Lung microvascular endothelial cell (primary cell): ENCODE measurements at places on chromosomes 3 and 15.

DNA sequence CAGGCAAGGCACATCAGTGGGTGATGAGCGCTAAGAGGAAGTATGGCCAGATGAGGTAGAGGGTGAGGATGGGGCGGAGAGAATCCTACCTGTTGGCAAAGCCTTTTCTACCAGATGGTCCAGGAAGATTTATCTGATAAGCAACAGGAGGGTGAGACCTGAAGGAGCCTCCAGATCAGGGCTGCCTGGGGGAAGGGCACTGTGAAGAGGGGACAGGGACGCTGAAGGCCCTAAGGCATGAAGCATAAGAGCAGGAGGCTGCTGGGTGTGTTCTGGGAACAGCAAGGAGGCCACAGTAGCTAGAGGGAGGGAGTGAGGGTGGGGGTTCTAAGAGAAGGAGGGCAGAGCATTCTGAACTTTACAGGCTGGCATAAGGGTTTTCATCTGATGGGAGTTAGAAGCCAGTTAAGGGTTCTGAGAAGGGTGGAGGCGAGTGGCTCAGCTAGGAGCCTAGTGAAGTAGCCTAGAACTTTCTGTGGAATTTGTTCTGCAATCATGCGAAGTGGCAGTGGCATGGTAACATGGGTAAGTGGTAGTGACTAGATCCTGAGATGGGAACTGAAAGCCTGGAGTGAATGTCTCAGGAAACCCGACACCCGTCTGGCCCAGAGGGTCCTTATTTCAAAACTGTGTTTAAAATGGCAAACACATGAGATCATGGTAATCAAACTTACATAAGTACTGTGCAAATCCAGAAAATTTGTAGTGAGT, 29.9 kb downstream of the CGNL1 start:
- DNase-seq = no peak

- DNase-seq = no peak
Observed at GRCh38 chr15:68636256-68636655, 57.5 kb downstream of the CORO2B start.

GRCh38 chr15:39585389-39585841, 4.5 kb downstream of the THBS1 start:
- peak; percentile 52 for DNase-seq

DNA sequence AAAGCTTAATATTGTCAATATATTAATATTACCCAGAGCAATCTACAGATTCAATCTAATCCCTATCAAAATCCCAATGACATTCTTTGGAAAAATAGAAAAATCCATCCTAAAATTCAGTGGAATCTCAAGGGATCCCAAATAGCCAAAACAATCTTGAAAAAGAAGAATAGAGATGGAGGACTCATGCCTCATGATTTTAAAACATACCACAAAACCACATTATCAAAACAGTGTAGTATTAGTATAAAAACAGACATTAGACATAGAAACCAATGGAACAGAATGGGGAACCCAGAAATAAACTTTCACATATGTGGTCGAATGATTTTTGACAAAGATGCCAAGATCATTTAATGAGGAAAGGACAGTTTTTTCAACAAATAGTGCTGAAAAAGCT, 14.6 kb downstream of the NEK4 start:
- no peak for DNase-seq

GRCh38 chr15:90459368-90459767, 70.4 kb upstream of the CRTC3 start:
- peak; percentile 86 for DNase-seq
